Stimulated activated CD8-positive, alpha-beta memory T cell treated with anti-CD3 and anti-CD28 coated beads, Interleukin-4, amount 100 ng/mL, for 4 hours (primary cell): ENCODE measurements at places on chromosomes 1 and 21.

DNA sequence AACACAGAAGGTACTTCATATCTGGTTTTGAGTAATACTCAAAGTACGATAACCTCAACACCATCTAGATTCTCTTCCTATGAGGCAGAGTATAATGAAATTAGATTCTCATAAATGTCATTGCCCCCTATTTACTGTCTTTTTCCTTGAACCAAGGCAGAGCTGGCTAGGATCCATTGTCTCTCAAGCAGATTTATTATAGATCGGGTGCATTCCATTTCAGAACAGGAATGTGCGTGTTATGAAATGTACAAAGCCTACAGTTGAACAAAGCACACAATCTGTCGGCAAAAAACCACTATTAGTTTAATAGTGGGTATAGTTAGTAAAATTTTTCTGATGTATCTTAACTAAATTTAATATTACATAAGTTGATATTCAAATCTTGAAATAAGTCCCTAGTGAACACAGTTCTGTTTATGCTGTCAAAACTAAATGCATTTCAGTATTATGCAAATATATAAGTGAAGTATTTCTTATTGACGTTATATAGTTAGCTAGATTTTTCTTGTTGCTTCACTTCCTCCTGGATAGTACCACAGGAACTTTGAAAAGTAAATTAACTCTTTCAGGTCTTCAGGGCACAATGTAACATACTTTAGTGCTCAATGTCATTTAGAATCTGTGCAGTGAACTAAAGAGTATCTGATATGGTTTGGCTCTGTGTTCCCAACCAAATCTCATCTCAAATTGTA is 92.1 kb downstream of the DDAH1 start:
- DNase-seq, result no peak

- no peak for DNase-seq
Measured at GRCh38 chr1:203592156-203592555, 34.5 kb upstream of the ATP2B4 start.

DNA sequence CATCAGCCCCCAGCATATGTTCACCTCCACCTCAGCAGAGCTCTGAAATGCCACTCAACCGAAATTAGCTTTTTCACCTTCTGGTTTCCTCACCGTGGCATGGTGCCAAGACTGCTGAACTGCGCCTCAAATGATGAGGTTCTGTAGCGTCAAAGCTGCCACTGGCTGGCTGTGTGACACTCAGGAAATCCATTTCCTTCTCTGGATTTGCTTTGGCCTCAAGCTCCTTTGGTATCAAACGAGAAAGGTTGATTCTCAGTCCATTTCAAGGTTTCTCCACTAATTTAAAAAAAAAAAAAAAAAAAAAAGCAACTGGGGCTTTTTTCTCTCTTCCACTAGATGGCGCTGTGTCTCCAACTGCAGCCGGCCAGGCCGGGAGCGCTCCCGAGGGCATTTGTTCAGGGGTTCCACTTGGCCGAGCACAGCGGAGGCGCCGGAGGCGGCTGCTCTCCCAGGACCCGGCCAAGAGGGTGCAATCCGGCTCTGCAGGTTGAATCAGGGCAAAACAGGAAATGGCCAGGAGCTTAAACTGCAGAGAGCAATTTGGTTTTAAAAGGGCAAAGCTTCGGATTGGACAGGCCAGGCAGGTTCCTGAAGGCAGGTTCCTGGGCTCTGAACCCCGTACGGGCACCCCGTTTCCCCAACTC is 26.5 kb upstream of the PLA2G2C start:
- peak; percentile 4 for DNase-seq

DNA sequence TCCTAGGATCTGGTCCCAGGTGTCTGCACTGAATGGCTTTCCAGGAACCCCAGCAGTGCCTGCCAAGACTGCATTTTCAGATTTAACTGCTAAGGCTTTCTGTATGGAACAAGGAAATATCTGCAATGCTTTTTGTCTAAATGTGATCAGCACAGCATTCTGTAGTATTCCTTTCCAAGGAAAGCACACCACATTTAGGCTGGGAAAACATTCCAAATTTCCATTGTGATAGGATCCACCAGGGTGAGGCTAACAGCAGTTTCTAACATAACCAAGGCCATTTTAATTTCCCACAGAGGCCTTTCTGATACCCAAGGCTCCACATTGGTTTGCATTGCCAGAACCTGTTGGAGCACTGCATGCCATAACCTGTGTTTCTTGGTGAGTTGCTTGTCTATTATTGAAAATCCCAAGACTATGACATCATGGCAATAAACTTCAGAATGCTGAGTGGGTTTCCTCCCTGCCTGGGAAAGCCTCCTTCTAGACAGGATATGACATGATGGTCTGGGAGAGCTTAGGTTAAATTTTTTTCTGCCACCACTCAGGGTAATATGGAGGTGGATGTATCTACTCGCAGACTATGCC is 23.3 kb upstream of the PTGFRN start:
- DNase-seq, result no peak

- no peak for DNase-seq
Measured at GRCh38 chr1:60090655-60091054, 17.1 kb upstream of the C1orf87 start.

- no peak for DNase-seq
Measured at GRCh38 chr1:212943393-212943710, 7.0 kb upstream of the VASH2 start.

DNA sequence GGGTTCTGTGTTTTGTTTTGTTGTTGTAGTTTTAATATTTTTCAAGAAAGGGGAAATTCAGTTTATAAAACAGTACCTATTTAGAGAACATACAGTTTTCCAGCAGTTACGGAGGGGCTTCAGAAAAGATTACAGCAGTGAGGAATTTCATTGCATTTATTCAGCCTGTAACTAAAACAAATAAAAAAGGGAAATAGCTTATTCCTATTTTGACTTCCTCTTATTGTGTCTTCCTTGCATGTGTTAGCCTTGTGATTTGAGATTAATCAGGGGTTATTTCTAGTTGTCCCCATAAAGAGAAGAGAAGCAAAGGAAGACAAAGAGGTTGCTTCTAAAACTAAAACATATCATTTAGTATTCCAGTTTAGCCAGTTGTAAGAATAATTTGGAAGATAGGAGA is 35.0 kb downstream of the CTTNBP2NL start:
- no peak for DNase-seq

DNA sequence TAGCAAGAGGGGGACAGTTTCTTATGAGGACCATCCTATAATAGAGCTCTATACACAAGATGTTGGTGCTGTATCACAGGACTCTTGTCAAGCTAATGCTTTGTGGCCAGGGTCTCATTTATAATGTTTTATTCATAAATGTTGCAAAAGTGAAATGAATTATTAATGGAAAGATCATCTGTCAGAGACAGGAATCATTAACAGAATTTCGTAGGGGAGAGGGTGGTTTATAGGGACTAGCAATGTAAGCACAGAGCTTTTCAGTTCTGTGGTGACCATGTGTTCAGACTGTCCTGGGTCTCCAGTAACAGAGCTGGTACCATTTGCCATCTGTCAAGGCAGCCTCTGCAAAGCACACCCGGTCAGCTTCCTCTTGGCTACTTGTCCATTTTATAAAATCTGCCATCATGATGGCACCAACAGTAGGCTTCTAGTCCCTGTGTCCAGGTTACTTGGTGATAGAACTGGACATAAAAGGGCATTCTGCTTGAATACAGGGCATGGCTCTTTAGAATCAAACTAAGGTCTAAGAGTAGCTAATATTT is 36.2 kb downstream of the LPAR3 start:
- DNase-seq, result no peak

GRCh38 chr1:19869929-19870328 is 12.3 kb upstream of the OTUD3 start:
- DNase-seq, result no peak

- DNase-seq, result no peak
Measured at GRCh38 chr21:28426545-28426944, 566.1 kb downstream of the LTN1 start.

GRCh38 chr1:89206373-89206772 is 7.6 kb upstream of the GBP4 start:
- DNase-seq, result no peak

DNA sequence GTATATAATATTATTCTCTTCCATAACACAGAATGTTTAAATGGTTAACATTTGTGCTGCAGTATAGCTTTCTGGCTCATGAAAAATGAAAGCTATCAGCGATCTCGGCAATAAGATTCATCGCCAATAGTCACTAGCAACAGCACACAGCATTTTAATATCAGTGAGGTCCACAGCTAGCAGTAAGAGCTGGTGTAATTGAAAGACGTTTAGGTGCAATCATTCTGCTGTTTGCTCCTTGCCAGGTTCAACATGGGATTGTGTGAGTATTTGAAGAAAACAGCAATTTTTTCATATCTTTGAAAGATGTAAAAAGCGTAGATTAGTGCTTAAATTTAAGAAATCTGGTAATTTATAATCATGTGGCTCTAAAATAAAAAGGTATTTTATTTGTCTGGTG is 20.1 kb downstream of the PRKACB start:
- no peak for DNase-seq

- no peak for DNase-seq
Measured at GRCh38 chr21:38496224-38496623, 2.1 kb downstream of the ERG start.

GRCh38 chr1:183454377-183454776 is 17.9 kb upstream of the SMG7 start:
- no peak for DNase-seq

DNA sequence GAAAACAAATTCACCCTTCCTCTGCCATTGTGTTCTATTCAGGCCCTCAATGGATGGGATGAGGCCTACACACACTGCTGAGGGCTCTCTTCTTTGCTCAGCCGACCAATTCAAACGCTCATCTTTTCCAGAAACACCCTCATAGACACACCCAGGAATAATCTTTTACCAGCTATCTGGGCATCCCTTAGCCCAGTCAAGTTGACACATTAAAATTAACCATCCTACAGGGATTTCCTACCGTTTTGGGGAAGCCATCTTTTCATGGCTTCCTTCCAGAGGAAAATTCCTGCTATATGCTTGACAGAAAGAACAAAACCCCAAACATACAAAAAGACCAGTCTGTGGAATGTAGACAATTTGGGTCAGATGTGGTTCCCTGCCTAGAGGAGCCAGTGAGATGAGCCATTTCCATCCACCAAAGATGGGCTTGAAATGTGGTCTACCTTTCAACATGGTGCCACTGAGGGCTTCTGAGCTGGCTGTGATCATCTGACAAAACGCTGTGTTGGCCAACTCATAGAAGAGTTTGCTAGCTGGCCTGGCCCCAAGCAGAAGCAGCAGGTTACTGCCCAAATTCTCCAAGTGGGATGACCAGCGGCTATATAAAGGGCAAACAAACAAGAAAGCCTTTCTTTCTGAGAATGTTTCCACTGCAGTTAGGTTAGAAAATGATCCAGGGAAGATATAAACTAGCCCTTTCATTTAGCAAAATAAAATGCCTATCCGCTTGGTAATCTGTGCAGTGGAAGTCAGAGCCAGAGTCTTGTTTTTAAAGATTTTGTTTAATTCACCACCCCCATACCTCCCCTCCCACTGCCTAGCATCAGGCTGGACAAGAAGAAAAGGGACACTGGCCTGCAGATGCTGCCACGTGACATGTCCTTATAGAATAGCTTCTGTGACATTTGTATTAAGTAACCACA is 69.1 kb upstream of the MRPS6 start:
- DNase-seq, result no peak

- no peak for DNase-seq
Measured at GRCh38 chr1:179241530-179242097, 12.1 kb upstream of the ABL2 start.

DNA sequence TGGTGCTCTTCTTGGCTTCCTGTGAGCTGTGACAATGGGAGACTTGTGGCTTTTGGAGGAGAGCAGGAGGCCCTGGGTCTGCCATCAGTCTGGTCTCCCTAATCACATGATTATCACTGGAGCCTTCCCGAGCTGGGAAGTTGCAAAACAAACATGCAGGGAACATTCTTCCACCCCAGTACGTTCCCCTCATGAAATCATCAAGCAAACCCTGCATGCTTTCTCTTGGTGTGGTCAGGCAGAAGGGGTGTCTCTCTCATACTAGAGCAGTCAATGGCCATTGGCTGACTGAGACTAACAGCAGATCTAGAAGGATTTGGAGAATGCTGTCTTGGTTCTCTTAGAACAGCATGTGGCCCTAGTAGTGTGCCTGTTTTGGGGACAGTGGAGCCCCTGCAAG is 111.2 kb downstream of the LIPI start:
- DNase-seq, result no peak

DNA sequence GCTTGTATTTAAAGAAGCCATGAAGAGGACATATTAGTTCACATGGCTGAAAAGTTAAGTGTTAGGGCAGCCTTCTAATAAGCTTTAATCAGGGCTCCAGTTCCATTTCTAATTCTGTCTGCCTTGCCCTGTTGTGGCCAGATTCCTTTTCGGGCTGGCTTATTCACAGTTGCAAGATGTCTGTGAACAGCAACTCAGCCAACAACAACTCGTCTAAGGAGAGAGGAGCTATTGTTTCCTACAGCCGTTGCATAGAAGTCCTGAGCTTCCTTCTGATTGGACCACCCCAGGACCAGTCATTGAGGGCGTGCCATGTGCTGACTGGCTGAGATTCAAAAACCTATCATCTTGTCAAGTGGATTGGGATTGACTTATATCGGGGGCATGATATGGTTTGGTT is 18.6 kb upstream of the COQ8A start:
- DNase-seq, result no peak

DNA sequence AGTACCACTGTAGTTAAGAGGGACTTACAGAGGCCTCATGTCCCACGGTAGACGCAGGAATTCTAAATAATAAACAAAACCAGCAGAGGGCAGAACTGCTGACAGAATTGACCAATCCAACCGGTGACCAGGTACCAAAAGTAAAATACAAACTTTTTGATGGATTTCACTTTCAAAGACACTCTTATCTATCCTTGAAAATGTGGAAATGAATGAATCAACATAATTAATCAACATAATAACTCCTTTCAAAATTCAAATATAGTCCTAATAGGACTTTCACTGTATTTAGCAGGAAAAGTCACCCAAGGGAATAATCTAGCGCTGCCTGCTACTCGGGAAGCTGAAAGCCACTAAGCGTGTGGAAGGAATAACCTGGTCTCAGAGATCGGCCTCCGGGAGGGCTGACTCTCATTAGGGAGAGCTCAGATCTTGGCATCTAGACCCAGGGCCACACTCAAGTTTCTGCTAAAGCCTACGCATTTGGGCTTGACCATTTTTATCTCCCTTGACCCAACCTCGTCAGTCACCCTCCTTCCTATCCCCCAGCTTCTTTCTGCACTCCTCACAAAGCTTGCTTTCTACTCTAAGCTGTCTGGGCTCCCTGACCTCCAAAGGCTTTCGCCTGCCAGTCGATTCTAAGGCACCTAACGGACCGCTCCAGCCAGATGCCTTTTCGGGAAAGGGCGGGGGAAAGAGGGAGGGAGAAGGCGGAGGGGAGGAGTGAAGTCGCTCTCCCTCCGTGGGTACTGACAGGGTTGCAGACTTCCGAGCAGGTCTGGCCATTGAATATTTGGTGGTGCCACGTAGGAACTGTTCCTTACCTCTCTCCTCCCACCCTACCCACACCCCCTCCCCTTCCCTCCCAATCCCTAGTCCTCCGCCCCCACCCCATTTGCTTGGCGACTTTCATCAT is 1.6 kb downstream of the COL11A1 start:
- DNase-seq, result no peak
